CD4-positive, alpha-beta T cell treated with Interleukin-21 for 1 hour (primary cell): ENCODE measurements at places on chromosomes 6 and 20.

DNA sequence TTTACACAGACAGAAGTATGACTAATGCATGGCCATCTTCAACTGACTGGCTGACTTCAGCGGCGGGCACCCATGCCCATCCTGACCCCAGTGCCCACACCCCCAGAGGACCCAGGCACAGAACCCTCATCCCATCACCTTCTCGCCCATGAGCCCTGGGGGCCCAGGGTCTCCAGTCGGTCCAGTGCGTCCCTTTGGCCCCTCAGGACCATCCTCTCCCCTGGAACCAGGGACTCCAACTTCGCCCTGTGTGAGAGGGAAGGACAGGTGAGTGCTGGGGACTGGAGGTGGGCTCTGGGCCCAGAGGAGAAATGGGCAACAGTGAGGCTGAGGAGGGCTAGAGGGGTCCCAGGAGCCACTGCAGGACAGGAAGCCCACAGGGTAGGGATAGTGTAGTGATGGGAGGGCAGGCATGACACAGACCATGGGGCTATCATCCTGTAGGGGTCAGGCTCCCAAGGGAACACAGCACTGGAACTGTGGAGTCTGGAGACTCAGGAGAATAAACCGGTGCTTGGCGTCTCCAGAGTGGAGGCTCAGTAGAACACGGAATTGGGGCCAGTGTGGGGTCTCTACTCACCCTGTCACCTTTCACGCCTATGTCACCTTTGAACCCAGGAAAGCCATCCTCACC is 16.7 kb downstream of the COL11A2 start:
- no peak for DNase-seq

- no peak for DNase-seq
These were observed 49.1 kb downstream of the PLAGL1 start for GRCh38 chr6:143958839-143959399.

- DNase-seq, result no peak
These were observed 70.6 kb downstream of the HDDC2 start for GRCh38 chr6:125231133-125231532.

GRCh38 chr6:111482188-111482958 is 645 bp downstream of the REV3L start:
- peak; percentile 61 for DNase-seq

- no peak for DNase-seq
These were observed 29.7 kb upstream of the EXOC2 start for GRCh38 chr6:722608-723007.

GRCh38 chr6:53119772-53120409 is 28.8 kb downstream of the GCM1 start:
- no peak for DNase-seq

- DNase-seq, result no peak
These were observed 1.6 kb downstream of the AP5S1 start for GRCh38 chr20:3821996-3822395.

DNA sequence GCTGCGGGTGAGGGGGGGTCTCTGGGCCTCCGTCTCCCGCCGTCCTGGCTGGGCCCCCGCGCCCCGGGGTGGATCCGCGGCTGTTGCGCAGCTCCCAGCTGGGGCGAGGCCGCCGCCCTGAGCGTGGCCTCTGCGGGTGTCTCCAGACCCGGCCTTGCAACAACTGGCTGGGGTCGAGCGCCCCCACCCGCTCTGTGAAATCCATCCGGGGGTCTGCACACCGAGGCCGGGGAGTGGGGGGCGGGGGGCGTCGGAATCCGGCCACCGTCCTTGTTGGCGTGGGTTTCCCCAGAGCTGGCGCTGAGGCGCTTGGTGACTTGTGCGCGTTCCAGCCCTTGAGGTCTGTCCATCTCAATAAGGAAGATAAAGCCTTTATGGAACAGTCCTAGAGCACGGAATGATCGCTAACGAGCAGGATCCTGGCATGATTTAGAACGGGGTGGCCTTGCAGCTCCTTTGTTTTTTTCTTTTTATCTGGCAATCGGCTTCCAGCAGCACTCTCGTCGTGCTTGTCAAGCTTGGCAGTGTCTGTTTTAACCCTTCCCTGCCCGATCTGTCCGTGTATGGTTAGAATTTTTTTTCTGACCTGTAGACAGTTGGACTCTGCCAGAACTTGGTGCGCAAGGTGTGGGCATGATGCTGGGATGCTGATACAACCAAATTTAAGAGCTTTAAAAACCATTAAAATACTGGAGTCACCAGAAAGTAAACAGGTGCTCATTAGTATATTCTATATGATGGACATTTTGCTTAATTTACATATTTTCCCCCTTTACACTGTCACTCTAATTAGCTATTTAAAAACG is 675 bp downstream of the DSTN start:
- peak; percentile 17 for DNase-seq

DNA sequence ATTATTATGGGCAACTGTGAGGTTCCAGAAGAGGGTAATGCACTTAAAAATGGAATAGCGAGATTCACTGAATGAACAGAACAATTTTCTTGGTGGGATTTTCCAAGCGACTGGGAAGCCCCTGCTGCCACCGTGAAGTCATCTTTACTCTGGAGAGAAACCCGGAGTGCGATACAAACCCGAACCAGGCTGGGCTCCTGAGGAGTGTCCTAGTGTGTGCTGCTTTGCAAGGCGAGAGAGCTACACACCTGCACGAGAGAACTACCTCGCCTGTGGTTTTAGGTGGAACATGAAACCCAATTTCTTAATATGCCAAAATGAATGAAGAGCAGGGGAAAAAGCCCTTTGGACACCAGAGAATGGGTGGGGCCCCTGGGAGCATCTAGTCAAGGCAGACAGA is 33.5 kb upstream of the DACT2 start:
- DNase-seq, result no peak

- no peak for DNase-seq
These were observed 424.4 kb upstream of the MARCKS start for GRCh38 chr6:113432521-113433334.

- DNase-seq, result peak; percentile 31
These were observed at the start of gene SOBP for GRCh38 chr6:107489636-107490565. Gene SOBP, plus strand, starts transcription at chr6:107490117. Its CDS starts 500 bp downstream, at chr6:107490617.

GRCh38 chr6:130617658-130618057 is 209.5 kb upstream of the SMLR1 start:
- no peak for DNase-seq

DNA sequence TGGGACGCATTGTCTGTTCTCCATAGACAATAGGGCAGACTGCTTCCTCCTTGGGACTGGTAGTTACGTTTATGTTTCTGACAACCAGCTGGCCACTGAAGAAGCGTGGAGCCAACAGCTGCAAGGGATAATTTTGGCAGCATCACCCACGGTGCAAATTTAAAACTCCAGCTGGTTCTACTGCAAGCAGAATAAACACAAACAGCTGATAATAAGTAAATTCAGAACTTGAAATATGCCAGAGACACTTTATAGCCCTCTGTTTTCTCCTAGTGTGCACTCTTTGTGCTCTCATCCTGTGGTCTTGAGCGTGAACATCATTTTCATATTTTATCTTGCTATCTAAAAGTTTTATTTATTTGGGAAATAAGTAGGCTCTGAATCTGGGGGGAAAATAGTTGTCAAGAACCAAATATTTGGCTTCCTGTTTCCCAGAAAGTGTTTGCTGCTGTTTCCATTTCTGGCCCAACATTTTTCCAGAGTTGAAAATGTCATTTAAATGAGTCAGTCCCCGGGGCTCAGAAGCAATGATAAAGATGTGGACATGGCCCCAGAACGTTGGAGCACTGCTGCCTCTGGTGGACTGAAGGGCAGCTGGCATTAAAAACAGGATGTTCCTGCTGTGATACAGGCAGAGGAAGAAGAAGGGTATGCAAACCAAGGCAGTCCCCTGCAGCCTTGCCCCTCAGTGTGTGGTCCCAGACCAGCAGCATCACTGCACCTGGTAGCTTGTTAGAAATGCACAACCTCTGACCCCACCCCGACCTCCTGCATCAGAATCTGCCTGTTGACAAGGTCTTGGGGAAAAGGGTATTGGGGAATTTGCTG is 12.5 kb upstream of the THBD start:
- no peak for DNase-seq

DNA sequence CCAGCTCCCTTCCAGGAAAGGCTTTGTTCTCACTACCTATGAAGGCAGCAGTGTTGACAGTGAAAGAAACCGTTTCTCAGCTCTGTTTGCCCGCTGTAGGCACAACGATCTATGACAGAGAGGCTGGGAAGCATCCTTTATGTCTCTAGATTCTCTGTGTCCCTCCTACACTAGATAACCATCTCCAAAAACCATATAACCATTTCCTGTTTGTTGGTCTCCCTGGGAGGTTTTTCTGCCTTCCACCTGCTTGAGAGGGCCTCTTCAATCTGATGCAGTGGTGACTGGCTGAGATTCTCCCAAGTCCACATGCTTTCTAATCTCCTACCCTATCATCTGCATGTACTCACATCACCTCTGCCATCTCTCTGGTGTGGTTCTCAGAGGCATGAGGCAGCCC is 32.0 kb upstream of the TMEM217 start:
- peak; percentile 52 for DNase-seq

DNA sequence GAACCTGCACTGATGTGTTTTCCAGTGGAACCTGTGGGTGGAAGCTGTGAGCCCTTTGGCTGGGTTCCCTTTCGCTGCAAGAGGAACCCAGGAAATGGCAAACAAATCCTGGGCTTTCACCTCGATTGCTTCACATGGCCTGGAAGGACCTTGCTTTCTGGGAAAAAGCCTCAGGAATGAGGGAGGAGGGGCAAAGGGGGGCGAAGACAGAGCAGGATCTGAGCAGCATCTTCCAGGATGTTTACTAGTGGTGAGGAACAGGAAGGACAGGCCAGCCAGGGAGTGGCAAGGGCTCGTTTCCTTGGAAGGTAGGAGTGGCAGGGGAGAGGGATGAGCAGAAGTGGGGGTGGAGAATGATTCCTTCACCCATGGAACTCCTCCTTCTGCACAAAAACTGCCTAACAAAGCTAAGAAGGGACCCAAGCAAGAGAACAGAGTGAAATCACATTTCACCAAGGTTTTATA is 5.9 kb downstream of the SLC2A10 start:
- DNase-seq, result no peak

DNA sequence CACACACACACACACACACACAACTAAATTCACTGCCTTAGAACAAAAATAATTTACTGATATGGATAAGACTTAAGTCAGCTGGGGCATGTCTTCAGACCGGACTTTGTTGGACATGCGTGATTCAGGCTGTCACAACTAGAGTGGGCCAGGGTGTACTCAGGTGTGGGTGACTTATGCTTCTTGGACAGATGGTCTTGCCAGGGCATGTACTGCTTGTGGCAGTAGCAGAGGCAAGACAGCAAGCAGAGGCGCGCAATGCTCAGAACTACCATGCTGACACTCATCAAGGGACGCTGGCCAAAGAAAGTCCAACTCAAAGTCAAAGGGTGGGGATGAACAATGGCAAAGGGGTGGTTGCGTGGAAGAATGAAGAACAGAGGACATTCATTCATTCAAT is 437.5 kb downstream of the CBLN4 start:
- no peak for DNase-seq

GRCh38 chr6:132053511-132053910 is 102.3 kb upstream of the CCN2 start:
- DNase-seq, result no peak

GRCh38 chr6:57072108-57072507 is 17.9 kb upstream of the ZNF451 start:
- no peak for DNase-seq

DNA sequence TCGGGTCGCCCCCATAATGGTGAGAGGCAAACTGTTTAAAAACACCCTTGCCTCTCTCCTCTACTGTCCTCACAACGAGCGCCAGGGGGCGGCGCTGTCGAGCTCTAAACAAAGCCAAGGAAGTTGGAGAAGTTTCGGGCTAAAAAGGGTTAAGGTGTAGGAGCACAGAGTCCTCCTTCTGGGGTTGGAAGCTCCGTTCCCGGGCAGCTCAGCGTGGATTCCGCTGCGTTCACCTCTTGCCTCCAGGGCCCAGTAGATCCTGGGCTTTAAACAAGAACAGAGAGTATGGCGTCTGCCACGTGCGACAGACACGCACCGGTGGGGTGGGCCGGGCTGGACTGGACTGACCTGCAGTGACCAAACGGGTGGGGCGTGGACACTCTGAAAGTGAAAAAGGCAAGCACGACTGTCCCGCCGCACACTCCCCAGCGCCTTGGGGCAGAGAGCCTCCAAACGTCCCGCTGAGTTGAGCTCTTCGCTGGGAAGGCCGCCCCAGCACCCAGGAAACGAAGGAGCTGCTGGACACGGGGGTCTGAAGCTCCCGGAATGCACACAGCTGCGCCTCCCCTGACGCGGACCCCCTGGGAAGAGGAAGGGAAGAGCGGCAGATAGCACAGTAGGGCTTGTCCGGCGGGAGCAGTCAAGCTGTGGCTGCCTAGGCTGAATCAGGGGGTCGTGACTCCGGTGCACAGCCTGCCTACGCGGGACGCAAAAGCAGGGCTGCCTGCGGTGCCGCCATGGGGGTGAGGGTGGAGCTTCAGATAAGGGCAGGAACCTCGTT is 1.6 kb upstream of the THBD start:
- peak; percentile 25 for DNase-seq

DNA sequence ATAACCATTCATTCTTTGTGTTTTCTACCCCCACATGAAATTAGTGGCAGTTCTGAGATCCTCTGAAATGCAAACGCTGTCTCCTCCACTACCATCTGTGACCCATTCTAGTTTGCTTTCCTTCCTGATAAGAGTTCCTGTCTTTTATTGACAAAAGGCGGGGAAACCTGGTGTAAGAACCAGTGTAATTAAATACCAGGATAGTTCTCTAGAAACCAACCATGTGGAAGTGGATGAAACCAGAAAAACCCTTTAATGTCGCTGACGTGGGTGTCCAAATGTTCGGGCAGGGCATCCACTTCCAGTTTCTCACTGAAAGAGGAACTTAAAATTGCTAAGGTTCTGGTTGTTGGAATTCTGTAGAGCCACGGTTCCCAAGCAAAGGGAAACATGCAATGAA is 79.1 kb downstream of the TNFRSF21 start:
- no peak for DNase-seq

GRCh38 chr6:23173234-23173633 is 603.9 kb downstream of the HDGFL1 start:
- DNase-seq, result no peak

GRCh38 chr20:63624486-63624885 is 2.4 kb downstream of the GMEB2 start:
- DNase-seq, result no peak

GRCh38 chr20:2290486-2290885 is 5.3 kb upstream of the TGM3 start:
- DNase-seq, result no peak

DNA sequence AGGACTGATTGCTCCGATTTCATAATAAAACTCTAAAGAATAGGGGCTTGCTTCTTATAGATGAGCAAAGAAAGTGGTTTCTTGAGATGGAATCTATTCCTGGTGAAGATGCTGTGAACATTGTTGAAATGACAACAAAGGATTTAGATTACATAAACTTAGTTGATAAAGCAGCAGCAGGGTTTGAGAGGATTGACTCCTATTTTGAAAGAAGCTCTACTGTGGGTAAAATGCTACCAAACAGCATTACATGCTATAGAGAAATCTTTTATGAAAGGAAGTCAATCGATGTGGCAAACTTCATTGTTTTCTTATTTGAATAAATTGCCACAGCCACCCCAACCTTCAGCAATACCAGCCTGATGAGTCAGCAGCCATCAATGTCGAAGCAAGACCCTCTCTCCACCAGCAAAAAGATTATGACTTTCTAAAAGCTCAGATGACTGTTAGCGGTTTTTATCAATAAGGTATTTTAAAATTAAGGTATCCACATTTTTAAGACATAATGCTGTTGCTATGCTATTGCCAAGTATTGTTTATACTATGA is 12.7 kb upstream of the MTRF1L start:
- no peak for DNase-seq
